ENCODE measurements at places on chromosomes 11 and 22.

GRCh38 chr11:62012451-62012831, 45.0 kb upstream of the FTH1 start:
- DNase-seq: no peak

- DNase-seq: no peak
These were observed 80.2 kb upstream of the NTM start for GRCh38 chr11:131290185-131290584.

- no peak for DNase-seq
These were observed 17.7 kb upstream of the SCGB1D1 start for GRCh38 chr11:62172294-62172693.

- no peak for DNase-seq
These were observed 41.0 kb downstream of the CSF2RB start for GRCh38 chr22:36954251-36955014.

- no peak for DNase-seq
These were observed 2.0 kb upstream of the TNRC6B start for GRCh38 chr22:40175611-40176244.

GRCh38 chr22:37345863-37346504, 63.7 kb downstream of the CYTH4 start:
- DNase-seq: no peak

- no peak for DNase-seq
These were observed 101.1 kb downstream of the MICAL3 start for GRCh38 chr22:17922925-17923903.

- no peak for DNase-seq
These were observed 476 bp downstream of the ARHGAP32 start for GRCh38 chr11:129191649-129192048.

- DNase-seq: no peak
These were observed 352.1 kb upstream of the NARS2 start for GRCh38 chr11:78926633-78927338.

DNA sequence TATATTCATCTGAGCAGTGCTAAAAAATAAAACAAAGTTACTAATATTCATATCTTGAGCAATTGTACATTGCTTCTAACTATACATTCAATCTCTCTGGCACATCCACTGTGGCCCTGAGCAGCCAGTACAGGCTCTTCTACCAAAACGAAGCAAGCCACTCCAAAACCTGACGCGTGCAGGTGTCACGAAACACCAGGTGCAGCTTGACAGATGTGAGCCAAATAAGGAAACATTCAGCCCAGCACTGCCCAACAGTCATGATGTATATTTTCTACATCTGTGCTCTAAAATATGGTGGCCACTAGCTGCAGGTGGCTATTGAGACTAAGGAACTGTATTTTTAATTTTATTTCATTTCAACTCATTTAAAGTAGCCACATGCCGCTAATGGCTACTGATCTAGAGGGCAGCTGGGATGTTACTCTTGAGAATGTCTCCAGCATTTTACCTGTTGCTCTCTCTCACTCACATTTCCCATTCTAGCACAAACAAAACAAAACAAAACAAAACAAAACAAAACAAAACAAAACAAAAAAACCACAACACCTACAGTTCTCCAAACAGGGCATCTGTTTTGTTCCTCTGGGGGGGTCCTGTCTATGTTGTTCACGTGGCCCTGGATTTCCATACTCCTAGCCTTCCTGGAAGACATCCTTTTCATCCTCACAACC, 77.7 kb downstream of the LARGE1 start:
- no peak for DNase-seq

DNA sequence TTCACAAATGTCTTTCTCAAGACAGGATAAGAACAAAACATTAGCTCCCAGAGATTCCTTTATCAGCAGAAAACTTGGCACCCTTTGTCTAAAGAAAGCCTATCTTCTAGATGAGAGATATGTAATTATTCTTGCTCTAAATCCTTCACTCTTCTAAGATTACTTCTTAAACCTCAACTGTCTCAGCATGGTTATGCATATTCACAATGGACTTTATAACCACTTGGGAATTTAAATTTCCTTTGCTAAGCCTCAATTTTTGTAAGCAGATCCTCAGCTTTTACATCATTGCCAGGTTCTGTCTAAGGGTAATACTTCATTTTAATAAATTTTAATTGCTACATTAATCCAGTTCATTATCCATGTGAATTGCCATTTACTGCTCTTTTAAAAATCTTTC, 433.6 kb upstream of the DDI1 start:
- DNase-seq: no peak

- DNase-seq: no peak
These were observed 1.4 kb downstream of the SLC5A1 start for GRCh38 chr22:32044477-32044876.

DNA sequence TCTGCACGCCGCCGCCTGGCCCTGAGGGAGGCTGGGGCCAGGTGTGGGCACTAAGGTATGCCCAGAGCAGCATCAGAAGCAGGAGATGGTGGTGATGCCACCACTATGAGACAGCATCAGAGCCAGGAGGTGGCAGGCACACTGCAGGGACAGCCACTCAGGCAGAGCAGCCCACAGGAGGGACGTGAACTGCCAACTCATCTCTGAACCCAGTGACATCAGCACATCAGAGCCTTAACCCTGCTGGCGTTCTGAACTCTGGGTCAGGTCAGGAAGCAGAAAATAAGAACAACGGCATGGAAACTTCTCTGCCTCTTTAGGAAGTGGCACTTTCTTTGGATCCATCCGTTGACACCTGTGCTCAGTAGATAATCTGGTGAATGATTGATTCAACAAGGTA, 14.7 kb upstream of the IFT27 start:
- peak; percentile 20 for DNase-seq

DNA sequence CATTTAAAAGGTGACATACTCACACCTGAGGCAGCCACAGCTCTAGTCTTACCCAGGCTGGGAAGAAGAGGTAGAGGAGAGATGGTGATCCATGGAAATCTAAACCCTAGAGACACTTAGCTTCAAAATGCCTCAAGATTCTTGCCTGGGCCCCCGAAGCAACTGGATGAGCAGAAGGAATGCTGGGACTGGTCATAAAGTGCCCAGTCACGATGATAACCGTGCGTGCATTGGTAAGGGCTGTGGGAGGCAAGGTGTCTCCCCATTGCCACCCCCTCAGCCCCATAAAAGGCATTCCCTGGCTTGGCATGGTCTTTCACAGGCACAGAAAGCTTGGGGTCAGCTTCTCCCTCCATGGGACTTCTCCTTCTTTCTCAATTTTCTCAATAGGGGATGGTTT, 144.5 kb downstream of the DSCAML1 start:
- DNase-seq: no peak

GRCh38 chr11:123439616-123440015, 9.5 kb downstream of the GRAMD1B start:
- DNase-seq: no peak

GRCh38 chr11:69393865-69394233, 87.6 kb upstream of the LINC01488 start:
- no peak for DNase-seq

DNA sequence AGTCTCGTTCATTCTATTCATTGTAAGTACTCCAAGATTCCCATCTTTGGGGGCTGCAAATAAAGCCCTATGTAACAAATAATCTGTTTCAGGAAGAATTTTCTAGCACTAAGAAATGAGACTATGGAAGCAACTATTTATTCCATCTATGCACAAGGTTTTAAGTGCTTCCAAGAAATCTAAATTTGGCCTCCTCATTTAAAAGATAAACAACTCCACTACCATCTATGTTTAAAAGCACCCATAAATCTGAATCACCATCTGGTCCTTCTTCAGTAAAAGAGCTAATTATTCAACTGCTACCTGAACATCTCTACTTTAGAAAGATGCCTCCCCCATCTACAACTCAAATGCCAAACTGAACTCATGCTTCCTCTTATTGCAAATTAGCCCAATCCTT, 547.3 kb upstream of the LRRC4C start:
- DNase-seq: no peak

DNA sequence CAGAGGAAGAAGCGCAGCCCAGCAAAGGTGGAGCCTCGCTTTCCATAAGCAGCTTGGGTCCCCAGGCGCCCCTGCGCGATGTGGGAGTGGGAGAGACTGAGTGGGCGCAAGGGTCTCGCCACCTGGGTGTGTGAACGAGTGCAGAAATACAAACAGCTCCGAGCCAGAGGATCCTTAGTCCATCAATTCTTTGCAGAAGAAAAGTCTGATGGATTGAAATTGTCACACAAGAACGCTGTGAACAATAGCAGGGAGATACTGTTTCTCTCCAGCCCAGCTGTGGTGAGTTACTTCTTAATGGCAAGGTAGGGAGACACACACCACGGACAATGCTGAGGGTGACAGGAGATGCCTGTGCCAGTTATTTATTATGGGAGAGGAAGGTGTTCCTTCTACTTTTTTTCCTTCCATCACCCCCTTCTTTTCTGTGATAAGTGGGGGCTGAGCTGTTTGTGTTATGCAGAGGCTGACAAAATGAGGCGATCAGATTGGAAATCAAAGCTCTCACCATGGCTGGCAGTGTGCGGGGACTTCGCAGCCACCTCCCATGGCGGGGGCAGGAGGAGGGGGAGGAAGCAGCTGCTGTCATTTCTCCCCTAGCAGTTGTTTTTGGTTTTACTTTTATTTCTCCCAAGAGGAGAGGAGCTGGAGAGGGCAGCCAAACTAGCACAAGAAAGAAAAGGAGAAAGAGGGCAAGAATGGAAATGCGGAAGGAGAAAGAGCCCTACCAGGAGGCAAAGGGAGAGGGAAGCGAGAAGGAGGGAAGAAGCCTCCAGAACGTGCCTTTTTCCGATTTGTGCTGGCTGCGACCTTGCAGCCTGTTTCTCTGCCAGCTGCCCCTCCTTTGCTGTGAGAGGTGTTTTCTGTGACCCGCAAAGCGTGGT, 755.8 kb downstream of the NTM start:
- no peak for DNase-seq

GRCh38 chr11:3341298-3341697, 37.6 kb downstream of the ZNF195 start:
- peak; percentile 62 for DNase-seq

DNA sequence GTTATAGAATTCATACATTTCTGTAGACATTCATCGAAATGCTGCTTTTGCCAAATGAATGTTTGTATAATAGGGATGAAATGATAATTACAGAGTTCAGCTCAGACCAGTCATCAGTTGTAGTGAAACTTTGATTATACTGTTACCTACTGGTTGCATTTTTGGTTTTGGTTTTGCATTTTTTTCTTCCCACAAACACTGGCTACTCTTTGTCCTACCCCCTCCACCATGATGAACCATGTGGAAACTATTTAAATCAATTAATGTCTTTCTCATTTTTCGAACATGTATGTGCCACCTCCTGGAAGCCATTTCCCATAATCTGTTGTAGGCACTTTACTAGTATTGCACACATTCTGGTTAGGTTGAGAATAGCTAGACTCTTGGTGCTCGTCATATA, 75.3 kb upstream of the MTNR1B start:
- DNase-seq: no peak

DNA sequence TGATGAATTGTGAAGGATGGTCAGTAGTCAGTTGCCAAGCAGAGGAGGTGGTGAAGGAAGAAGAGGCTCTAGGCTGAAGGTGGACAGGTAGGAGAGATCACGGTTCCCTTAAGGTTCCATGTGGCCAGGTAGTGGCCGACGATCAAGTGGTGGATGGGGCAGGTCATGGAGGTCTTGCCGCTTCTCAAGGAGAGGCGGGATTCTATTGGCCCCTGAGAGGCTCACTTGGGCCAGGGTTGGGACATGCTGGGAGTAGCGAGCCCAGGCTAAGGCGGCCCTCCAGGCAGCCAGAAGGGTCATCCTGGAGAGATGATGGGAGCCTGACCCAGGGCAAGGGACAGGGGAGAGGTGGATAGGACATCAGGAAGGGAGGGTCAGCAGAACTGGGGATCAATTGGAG, 20.9 kb upstream of the TMPRSS4 start:
- no peak for DNase-seq

GRCh38 chr11:30452842-30453241, 129.9 kb downstream of the ARL14EP start:
- DNase-seq: no peak

GRCh38 chr11:113805640-113806039, 26.0 kb downstream of the CLDN25 start:
- no peak for DNase-seq

DNA sequence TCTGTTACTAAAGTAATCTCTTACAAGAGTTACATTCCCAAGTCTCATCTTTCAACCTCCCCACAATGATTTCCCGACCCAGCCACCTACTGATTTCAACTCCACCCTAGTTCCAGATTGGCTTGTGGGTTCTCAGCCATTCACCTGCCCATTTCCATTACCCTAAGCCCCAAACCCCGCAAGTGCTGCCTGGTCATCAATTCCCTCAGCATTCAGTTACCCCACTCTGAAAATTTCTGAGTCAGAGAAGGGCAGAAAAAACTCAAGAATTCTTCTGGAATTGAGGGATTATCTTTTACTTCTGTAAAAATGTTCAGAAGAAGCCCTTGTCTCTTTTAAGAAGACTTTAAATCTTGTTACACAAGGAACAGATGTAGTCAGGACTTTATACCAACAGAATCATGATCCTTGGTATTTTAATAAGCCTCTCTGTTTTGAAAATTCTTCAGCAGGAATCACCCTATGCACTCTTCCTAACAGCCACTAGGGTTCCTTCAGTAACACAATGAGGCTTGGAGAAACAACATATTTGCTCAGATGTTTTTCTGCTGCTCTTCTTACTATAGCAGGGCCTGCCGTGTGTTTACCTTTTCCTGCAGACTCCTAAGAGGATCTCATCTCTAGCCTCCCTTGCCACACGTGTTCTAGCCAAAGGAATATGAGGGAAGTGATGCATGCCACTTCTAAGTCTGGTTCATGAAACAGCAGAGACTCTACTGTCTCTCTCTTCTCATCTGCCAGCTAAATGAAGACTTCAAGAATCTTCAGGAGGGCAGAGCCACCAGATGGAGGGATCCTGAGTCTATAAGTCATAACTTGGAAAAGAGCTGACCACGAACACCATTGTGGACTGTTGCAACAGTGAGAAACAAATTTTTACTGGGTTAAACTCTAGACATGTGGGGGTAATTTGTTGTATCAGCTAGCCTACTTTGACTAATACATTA, 29.3 kb upstream of the PAMR1 start:
- DNase-seq: no peak

GRCh38 chr11:46291441-46292150, 14.1 kb downstream of the CREB3L1 start:
- no peak for DNase-seq

DNA sequence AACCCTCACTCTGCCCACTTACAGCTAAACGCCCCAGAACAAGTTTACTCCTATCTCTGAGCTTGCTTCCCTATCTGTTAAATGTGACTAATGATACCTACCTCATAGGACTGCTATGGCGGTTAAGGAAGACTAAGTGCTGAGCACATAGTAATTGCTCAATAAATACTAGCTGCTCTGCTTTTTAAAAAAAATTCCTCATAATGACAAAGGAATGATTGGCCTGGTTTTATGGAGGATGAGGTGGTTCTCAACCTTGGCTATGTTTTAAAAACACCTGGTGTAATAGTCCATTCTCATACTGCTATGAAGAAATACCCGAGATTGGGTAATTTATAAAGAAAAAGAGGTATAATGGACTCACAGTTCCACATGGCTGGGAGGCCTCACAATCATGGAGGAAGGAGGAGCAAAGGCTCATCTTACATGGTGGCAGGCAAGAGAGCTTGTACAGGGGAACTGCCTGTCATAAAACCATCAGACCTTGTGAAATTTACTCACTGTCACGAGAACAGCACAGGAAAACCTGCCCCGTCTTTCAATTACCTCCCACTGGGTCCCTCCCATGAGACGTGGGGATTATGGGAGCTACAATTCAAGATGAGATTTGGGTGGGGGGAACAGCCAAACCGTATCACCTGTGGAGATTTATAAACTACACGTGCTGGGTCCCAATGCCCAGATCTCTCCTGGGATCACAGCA, 127.2 kb upstream of the SYT13 start:
- no peak for DNase-seq

Data from stimulated activated CD4-positive, alpha-beta T cell treated with anti-CD3 and anti-CD28 coated beads, Interleukin-4, amount 100 ng/mL, for 48 hours (primary cell).